ENCODE measurements at places on chromosomes 2 and 18. TPM values are rescaled to one million over a fixed set of nuclear protein-coding genes. Genes with fewer than 3 reads are reported as not detected.

The CNGA3 gene
- total RNA-seq, result not detected

The TRIM43 gene
- total RNA-seq, result not detected

The UNC80 gene
- not detected for total RNA-seq

The NYAP2 gene
- total RNA-seq, result not detected

The IL1B gene
- 0.18 TPM for total RNA-seq

The SCYGR4 gene
- total RNA-seq, result not detected

The TMX3 gene
- 46.9 TPM for total RNA-seq

The SERPINB13 gene
- not detected for total RNA-seq

The IAH1 gene
- 53.7 TPM for total RNA-seq

The FAM237A gene
- not detected for total RNA-seq

The TRIB2 gene
- total RNA-seq, result 3.7 TPM

The TLX2 gene
- 0.18 TPM for total RNA-seq

The ASXL3 gene
- total RNA-seq, result not detected

The EFR3B gene
- total RNA-seq, result 1.1 TPM

The LDLRAD4 gene
- total RNA-seq, result 32.2 TPM

The C2orf66 gene
- 0.09 TPM for total RNA-seq

The ANTXR1 gene
- total RNA-seq, result not detected

The FRZB gene
- not detected for total RNA-seq

The ELOA2 gene
- total RNA-seq, result not detected

The FLACC1 gene
- 0.48 TPM for total RNA-seq

The PDE11A gene
- total RNA-seq, result not detected

The MEP1B gene
- total RNA-seq, result not detected

The MREG gene
- 9.1 TPM for total RNA-seq

The G6PC2 gene
- total RNA-seq, result not detected
